Right lobe of liver (tissue), 6 donors: ENCODE measurements at places on chromosomes 3 and 15.

DNA sequence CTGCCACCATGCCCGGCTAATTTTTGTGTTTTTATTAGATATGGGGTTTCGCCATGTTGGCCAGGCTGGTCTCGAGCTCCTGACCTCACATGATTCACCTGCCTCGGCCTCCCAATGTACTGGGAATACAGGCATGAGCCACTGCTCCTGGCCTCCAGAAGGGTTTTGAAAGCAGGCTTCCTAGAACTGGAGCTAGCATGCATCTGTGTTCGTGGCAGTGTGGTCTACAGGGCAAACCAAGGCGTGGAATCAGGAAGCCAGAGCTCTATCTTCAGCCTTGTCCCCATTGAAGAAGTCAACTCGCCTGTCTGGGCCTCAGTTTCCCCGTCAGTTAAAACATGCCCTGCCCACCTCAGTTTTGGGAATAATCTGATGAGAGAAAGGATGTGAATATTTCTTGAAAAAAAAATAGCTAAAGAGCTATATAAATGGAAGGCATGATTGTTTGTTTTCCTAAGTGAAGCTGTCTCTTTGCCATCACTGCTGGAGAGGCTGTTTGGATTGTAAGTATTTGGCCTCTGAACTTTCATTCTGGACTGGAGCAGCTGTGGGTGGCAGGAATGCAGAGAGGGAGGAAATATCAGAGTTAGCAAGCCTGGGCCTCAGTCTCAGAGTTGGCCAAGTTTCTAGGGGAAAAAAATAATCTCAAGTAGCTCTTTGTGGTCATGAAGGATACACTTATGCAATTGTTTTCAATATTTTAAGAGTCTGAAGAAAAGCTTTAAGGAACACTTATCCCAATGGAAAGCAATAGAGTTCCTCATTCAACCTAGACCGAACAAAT, 36.5 kb upstream of the UACA start:
- DNase-seq, result no peak
- no peak overlapping the region for H3K4me3 ChIP-seq
- peaks cover 14% of the 10 kb centered on the region for H3K4me1 ChIP-seq
- no peaks in the 10 kb centered on the region for H3K36me3 ChIP-seq
- H3K27ac ChIP-seq, result peak overlapping the region; percentile 20
- no peaks in the 10 kb centered on the region for H3K27me3 ChIP-seq

GRCh38 chr3:126621627-126622345, 33.1 kb downstream of the TXNRD3 start:
- no peak for DNase-seq
- no peak overlapping the region for H3K4me3 ChIP-seq
- no peaks in the 10 kb centered on the region for H3K27me3 ChIP-seq
- peaks cover 5% of the 10 kb centered on the region for H3K36me3 ChIP-seq
- H3K27ac ChIP-seq, result no peak overlapping the region
- no peaks in the 10 kb centered on the region for H3K4me1 ChIP-seq

- no peak overlapping the region for H3K4me3 ChIP-seq
- H3K27me3 ChIP-seq, result no peaks in the 10 kb centered on the region
Measured at GRCh38 chr3:27584874-27585273, 100.7 kb upstream of the SLC4A7 start.

- H3K4me3 ChIP-seq, result no peak overlapping the region
- H3K4me1 ChIP-seq, result no peaks in the 10 kb centered on the region
- H3K27me3 ChIP-seq, result no peaks in the 10 kb centered on the region
- no peak for DNase-seq
Measured at GRCh38 chr3:142896201-142896755, 7.4 kb upstream of the PCOLCE2 start.
